ENCODE measurements at places on chromosomes 1 and 21.

- DNase-seq: peak; percentile 2
Measured at GRCh38 chr1:117565076-117565556, 40.7 kb upstream of the TENT5C start.

- DNase-seq: peak; percentile 43
Measured at GRCh38 chr1:148308832-148309458, 156.9 kb upstream of the NBPF11 start.

- DNase-seq: no peak
Measured at GRCh38 chr1:3479511-3480368, 25.3 kb downstream of the ARHGEF16 start.

GRCh38 chr1:85406887-85407533 is 57.9 kb downstream of the DDAH1 start:
- DNase-seq: peak; percentile 94

DNA sequence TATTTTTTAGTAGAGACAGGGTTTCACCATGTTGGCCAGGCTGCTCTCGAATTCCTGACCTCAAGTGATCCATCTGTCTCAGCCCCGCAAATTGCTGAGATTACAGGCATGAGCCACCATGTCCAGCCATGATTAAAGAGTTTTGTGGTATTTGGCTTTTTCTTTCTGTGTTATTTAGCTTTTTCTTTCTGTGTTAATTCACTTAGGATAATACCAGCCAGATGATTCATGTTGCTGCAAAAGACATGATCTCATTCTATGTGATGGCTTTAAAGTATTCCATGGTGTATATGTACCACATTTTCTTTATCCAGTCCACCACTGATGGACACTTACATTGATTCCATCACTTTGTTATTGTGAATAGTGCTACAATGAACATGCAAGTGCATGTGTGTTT is 1135.2 kb downstream of the AMY1C start:
- DNase-seq: no peak

- no peak for DNase-seq
Measured at GRCh38 chr1:156744344-156744743, 3.5 kb upstream of the MRPL24 start.

DNA sequence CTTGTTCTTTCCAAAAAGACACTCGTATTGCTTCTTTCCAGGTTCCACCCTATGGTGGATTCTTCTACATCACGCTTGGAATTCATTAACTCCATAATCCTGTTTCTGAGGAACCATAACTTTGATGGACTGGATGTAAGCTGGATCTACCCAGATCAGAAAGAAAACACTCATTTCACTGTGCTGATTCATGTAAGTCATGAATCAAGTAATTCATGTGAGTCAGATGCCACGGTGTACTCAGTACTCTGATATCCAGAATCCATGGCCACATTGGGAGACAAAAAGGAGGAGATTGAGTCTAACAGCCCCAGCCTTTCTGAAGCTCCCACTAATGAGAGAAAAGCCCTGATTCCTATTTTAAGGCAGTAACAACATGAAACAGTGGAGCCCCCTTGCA is 7.4 kb downstream of the CHI3L2 start:
- DNase-seq: peak; percentile 78

DNA sequence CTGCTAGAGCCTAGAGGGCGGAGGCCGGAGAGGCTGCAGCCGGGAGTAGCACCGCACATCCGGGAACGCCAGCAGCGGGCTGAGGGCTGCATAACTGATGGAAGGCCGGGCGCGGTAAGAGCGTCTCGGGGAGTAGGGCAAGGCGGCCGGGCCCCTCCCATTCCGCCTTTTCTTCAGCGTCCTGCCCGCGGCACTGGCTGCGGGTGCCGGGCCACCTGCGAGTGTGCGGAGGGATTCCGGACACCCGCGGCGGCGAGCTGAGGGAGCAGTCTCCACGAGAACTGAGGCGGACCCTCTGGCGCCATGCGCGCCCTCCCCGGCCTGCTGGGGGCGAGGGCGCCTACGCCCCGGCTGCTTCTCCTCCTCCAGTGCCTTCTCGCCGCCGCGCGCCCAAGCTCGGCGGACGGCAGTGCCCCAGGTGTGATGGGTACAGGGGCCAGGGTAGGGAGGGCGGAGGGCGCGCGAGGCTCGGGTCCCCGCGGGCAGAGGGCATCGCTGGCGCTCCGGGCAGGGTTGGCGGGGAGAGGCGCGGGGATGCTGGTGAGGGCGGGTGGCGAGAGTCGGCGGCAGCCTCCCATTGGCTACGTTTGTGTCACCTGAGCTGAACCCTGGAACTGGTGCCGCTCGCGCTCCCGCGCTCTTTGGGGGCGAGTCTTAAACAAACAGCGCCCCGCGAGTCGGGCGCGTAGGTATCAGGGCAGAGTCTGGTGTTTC is 334.4 kb downstream of the SRGAP2C start:
- no peak for DNase-seq
